ENCODE measurements at places on chromosomes 7 and 10.

DNA sequence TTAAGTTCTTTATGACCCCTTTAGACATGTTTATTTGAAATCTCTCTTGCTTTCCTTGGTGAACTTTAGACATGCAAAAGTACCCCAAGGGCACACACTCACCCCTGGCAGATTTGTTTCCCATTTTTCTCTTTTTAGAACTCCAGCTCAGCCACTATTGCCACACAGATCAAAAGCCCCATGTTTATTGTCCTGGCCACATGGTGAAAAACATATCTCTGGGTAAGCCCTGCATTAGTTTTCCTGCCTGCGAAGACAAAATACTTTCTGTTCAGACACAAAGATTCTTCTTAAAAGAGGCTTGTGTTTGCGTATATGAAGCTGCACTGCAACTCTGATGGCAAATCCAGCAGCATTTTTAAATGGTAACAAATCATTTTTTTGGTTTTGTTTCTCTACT is 200.0 kb downstream of the POLR1F start:
- DNase-seq, result no peak

DNA sequence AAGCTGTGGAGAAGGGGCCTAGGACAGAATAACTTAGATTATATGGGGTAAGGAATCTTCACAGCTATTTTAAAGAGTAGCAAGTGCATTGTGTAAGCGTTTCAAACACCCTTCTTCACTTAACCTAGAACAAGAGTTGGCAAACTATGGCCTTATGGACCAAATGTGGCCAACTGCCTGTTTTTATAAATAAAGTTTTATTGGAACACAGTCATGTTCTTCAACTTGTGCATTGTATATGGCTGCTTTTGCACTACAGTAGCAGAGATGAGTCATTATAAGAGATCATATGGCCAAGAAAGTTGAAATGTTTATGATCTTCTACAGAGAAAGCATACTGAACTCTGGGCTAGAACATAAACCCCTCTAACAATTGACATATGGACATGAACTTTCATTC is 187.8 kb downstream of the ETV1 start:
- no peak for DNase-seq

DNA sequence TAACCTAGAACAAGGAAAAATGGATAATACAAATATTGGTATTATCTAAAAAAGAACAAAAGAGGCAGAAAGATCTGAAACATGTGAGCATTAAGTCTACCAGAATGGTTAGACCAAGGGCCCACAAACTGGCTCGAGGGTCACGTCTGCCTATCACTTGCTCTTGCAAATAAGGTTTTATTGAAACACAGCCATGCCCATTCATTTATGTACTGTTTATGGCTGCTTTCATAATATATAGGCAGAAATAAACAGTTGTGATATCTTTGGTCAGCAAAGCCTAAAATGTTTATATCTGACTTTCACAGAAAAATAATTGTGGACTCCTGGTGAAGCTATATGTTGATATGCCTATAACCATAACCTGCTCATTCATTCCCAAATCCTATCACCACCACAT is 71.8 kb downstream of the AASS start:
- DNase-seq, result no peak

GRCh38 chr7:102841290-102841689 is 71.5 kb upstream of the LRRC17 start:
- no peak for DNase-seq

DNA sequence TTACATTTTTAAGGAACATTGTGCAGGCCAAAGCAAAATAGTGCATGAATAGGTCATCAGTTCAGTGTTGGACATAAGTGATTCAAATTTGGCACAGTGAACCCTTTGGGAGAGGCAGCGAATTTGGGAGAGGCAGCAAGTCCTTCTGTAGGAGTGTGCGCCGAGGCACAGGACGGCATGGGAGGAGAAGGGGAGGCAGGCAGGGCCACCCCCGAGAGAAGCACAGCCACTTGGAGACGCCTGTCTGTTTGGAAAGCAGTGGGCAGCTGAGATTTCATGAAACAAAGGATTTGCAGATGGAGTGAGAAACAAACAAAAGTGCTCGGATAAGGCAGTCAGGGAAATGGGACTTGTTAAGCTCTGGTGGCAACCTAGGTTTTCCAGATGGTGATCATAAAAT is 30.6 kb downstream of the VIPR2 start:
- no peak for DNase-seq

- no peak for DNase-seq
Measured at GRCh38 chr7:111115966-111116365, 25.0 kb downstream of the LRRN3 start.

- no peak for DNase-seq
Measured at GRCh38 chr7:8423057-8423456, 10.4 kb upstream of the NXPH1 start.

GRCh38 chr7:4109481-4110110 is 572.5 kb upstream of the FOXK1 start:
- no peak for DNase-seq
